Heart right ventricle (tissue), 16 donors: ENCODE measurements at places on chromosomes 5 and 9. TPM values are rescaled to one million over a fixed set of nuclear protein-coding genes. Genes with fewer than 3 reads are reported as not detected.
A peak's percentile ranks its signal among the peaks of the same experiment; 100 is the strongest.

- H3K4me1 ChIP-seq: peaks cover 100% of the 10 kb centered on the region
- H3K27me3 ChIP-seq: no peaks in the 10 kb centered on the region
- DNase-seq: no peak
Measured at GRCh38 chr9:131411719-131412681, 18.1 kb downstream of the PRRC2B start.

DNA sequence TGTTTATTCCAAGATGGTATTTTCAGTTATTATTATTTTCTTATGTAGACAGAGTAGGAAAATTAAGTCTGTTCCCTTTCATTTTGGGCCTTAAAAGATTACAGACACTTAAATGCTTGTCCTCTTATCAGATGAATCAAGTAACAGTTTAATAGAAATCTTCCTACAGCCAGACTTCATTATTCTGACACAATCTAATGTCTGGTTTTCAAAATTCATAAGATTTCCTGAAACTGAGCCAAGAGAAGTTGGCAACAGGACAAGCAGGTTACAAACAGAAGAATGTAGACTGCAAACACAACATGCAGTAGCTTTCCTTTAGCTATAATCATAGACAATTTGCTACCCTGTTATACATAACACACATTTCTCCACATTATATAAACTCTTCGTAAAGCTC is 130.5 kb downstream of the FBXL17 start:
- no peaks in the 10 kb centered on the region for H3K36me3 ChIP-seq
- peaks cover 18% of the 10 kb centered on the region for H3K4me1 ChIP-seq
- no peak overlapping the region for H3K4me3 ChIP-seq
- H3K27ac ChIP-seq: no peak overlapping the region
- DNase-seq: peak; percentile 17
- no peaks in the 10 kb centered on the region for H3K27me3 ChIP-seq

Gene HTR4
- 0.16 TPM for polyA plus RNA-seq

Gene ADCY2
- 0.07 TPM for polyA plus RNA-seq

- no peak for DNase-seq
- no peaks in the 10 kb centered on the region for H3K36me3 ChIP-seq
- no peak overlapping the region for H3K27ac ChIP-seq
- no peak overlapping the region for H3K4me3 ChIP-seq
- no peaks in the 10 kb centered on the region for H3K27me3 ChIP-seq
- no peaks in the 10 kb centered on the region for H3K4me1 ChIP-seq
Measured at GRCh38 chr5:128228521-128228920, 145.0 kb downstream of the SLC12A2 start.
